ENCODE measurements at places on chromosomes 5 and 9.

- no peak for DNase-seq
These were observed 435.9 kb upstream of the TLE4 start for GRCh38 chr9:79135681-79136415.

DNA sequence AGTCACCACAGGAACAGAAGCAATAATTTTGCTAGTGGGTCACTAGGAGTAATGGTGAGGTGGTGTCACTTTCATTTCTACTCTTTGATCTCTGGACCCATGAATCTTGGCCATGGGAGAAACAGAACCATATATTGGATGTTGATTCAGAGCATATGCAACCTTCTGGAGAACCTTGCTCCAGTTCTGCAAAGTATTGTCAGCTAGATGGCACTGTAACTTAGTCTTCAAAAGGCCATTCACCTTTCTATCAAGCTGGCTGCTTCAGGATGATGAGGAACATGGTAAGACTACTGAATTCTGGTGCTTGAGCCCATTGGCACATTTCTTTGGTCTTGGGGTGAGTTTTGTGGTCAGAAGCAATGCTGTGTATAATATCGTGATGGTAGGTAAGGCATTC, 129.1 kb upstream of the FBN2 start:
- DNase-seq = no peak

- no peak for DNase-seq
These were observed 3.3 kb downstream of the ZNF608 start for GRCh38 chr5:124742983-124743601.

- DNase-seq = no peak
These were observed 16.8 kb upstream of the RNF38 start for GRCh38 chr9:36416890-36417289.

DNA sequence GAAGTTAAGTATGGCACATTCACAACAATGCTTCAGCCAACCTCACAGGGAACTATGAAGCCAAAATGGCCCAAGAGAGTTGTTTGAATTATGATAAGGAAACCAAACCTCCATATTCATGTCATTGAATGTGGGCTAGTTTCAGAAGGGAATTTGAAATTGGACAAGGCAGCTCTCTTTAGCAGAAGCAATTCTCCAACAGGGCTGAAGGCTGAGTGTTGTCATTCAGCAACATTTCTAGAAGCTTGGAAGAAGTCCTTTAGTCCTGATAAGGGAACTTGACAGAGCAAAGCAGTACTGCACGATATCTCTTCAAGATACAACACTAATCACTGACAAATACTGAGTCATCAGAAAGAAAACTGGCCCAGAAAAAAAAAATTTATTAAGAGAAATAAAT, 115.4 kb downstream of the SLC25A46 start:
- DNase-seq = no peak

GRCh38 chr9:93679536-93680442, 103.4 kb downstream of the PHF2 start:
- DNase-seq = no peak

Measured in activated CD8-positive, alpha-beta memory T cell treated with anti-CD3 and anti-CD28 coated beads for 1 hour (primary cell).